ENCODE measurements at places on chromosomes 2 and 18.

DNA sequence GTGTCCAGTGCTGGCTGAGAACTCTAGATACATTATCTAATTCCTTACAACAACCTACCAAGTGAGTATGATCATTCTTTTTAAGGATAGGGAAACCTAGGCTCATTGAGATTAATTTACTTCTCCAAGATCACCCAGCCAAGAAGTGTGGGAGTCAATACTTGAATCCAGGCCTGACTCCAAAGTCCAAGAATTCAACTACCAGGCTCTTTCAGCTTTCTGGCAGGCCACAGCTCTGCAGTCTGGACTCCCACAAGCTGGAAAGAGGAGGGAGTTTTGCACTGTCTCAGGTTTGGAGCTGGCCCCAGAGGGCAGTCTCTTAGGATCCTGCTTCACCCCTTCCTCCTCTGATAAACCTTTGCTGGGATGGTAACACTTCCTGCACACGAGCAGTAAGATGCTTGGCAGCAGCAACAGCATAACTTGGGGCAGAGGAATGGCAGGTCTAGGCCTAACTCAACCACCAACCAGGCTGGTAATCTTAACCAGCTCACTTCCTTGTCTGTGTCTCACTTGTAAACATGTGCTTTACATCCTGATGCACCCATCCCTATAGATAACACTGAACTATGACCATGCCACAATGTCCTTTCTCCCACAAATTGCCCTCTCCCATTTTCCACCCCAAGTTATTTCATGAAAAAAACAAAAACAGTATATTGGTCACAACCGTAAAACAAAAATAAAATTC, 111.1 kb upstream of the ACAA2 start:
- DNase-seq, result no peak

GRCh38 chr2:199370150-199370780, 87.5 kb downstream of the SATB2 start:
- DNase-seq, result no peak

- DNase-seq, result no peak
These were observed 268.7 kb upstream of the SETBP1 start for GRCh38 chr18:44411976-44412375.

- no peak for DNase-seq
These were observed 23.7 kb upstream of the CD28 start for GRCh38 chr2:203682688-203683130.

- no peak for DNase-seq
These were observed 122.3 kb upstream of the SIX2 start for GRCh38 chr2:45131587-45131986.

DNA sequence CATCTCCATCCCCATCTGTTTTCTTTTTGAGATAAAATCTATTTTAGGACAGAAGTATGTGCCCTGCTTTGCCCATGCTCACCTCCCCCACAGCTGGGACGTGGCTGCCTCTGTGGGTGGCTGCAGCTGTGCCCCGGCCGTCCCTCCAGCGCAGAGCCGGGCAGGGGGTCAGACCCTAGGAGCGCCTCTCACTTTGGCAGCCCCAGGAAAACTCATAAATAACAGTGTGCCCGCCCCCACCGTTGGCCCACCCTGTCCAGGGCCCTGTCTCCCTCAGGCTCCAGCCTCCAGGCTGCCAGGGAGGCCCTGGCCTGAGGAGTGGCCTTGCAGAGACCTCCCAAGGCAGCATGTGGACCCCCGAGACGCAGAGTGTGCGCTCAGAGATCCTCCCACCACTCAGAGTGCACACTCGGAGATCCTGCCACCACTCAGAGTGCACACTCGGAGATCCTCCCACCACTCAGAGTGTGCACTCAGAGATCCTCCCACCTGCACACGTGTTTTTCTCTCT, 178.1 kb downstream of the TWIST2 start:
- no peak for DNase-seq

DNA sequence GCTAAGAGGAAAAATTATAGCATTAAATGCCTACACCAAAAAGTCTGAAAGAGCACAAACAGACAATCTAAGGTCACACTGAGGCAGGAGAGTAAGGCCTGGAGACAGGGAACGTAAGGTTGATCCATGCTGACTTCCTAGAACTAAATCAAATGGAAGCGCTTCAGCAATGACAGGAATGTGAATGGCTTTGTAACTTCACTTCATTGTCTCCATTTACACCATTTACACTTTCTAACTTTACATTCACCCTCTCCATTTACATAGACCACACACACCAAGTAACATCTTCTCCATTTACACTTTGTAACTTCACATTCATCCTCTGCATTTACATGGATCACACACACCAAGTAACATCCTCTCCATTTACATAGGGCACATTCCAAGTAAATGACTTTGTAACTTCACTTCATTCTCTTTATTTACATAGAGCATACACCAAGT, 103.1 kb upstream of the SPATS2L start:
- DNase-seq, result no peak

DNA sequence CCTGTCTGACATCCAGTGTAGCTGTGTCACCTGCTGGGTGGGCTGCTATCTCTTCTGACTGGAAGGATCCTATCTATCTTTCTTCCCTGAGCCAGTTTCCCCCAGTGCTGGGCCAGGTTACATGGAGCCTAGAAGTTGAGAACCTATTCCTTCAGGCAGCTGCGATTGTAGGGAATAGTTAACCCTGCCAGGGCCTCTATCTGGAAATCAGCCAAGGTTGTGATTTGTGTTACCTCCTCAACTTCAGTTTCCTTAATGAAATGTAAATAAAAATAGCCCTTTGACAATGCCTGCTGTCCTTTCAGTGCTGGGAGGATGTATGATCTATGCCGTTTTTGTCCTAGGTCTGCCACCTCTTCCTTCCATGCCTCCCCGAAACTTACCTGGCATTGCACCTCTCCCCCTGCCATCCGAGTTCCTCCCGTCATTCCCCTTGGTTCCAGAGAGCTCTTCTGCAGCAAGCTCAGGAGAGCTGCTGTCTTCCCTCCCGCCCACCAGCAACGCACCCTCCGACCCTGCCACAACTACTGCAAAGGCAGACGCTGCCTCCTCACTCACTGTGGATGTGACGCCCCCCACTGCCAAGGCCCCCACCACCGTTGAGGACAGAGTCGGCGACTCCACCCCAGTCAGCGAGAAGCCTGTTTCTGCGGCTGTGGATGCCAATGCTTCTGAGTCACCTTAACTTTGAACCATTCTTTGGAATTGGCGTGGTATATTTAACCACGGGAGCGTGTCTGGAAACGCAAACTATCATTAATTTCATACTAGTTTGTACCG, 36.6 kb downstream of the GORASP2 start:
- no peak for DNase-seq

GRCh38 chr2:186365406-186365805, 120.7 kb upstream of the ZC3H15 start:
- DNase-seq, result no peak

DNA sequence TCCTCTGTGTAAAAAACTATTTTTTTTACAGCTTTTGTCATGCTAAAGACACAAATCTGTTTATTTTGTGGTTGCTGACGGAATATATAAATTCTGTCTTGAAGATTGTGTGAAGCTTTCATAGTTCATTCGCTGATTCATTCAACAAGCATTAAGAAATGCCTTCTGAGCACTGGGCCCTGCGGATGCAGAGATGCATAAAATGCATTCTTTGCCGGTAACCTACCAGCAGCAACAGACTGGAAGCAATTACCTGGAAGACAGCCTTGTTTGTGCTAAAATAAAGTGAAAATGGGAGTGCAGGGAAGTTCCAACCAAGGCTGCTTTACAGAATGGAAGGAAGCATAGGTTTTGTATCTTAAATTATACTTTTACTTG, 119.7 kb downstream of the PMAIP1 start:
- DNase-seq, result no peak

- no peak for DNase-seq
These were observed 40.3 kb downstream of the PLA2R1 start for GRCh38 chr2:160022162-160022561.

- DNase-seq, result no peak
These were observed 156.4 kb downstream of the DSEL start for GRCh38 chr18:67359873-67360838.

DNA sequence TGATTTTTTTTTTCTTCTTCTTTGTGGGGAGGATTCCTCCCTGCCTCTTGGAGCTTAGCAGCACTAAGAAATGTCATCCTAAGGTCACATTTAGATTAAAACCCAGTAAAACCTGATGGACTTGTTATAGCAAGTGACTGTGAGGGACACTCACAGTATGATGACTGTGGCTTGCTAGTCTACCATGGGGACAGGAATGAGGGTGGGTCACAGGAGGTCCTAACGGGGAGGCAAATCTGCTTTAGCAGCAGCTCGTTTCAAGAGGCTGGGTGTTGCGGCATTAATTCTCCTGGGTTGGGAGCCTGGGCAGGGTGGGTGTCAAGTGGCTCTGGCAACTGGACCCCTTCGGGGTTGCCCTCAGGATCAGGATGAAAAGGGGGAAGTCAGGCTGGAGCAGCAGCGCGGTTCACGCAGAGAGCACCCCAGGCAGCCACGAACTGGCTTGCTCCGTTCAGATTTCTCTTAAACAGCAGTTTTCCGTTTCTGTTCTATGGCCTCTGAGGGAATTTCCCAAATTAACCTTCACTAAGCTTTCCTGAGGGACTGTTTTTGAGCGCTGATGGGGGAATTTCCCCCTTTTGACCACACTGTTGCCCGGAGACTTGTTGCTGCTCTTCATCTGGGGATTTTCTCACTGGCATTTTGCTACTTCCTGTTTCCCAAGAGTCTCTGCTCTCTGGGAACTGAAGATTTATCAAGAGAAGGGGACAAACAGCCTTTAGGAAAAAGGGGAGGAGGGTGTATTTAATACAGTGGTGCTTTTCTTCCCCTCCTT, 59.8 kb upstream of the PELI1 start:
- peak; percentile 41 for DNase-seq

GRCh38 chr2:158359846-158360245, 96.7 kb downstream of the CCDC148 start:
- DNase-seq, result no peak

DNA sequence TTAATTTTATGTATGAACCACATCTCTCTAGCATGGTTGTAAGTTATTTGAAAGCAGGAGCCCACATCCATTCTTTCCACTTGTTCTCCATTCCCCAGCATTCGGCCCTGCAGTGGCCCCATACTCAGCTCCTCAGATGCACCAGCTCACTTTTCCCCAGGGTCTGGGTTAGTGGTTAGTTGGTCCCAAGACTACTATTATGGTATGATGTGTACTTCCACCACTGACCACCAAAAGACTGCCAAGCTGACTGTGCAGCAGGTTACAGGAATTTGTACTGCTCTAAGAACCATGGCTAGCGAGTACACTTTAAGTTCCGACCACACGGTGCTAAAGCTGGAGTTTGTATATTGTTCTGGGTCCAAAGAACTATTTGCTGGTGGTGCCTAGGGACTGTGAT, 413.6 kb upstream of the TCF4 start:
- DNase-seq, result no peak

GRCh38 chr2:71897137-71897480, 250.6 kb downstream of the CYP26B1 start:
- no peak for DNase-seq

GRCh38 chr2:96930351-96931010, 55.9 kb downstream of the FAM178B start:
- no peak for DNase-seq

DNA sequence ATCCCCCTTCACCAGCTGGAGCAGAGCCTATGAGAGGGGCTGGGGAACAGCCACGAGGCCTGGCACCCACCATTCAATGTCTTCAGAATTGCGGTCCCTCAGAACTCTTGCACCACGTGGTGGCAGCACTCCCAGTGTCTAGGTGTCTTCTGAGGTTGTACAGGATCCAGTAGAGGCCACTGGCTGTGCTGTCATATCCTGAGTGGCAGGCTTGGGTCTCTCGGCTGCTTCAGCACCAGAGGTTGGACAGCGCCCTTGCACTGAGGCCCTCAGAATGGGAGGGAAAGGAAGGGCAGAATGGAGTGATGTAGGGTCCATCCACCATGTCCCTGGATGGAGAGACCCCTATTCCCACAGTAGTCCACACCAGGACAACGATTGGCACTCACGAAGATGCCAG, 112.0 kb upstream of the TEKT4 start:
- DNase-seq, result no peak

DNA sequence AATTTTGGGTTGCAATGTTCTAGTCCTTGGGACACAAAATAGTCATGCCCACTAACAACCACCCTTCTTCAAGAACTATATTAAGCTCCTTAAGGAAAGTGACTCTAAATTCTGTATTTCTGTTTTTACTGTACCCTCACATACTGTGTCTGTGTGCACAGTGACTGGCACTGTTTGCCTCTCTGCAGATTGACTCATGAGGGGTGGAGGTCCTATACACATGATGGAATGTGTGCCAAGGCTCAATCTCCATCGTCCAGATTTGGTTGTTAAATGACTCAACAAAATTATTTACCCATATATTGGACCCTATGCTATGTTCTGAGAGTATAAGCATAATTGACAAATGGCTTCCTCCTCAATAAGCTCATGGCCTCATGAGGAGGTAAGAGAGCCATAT, 126.6 kb upstream of the CWC22 start:
- no peak for DNase-seq

DNA sequence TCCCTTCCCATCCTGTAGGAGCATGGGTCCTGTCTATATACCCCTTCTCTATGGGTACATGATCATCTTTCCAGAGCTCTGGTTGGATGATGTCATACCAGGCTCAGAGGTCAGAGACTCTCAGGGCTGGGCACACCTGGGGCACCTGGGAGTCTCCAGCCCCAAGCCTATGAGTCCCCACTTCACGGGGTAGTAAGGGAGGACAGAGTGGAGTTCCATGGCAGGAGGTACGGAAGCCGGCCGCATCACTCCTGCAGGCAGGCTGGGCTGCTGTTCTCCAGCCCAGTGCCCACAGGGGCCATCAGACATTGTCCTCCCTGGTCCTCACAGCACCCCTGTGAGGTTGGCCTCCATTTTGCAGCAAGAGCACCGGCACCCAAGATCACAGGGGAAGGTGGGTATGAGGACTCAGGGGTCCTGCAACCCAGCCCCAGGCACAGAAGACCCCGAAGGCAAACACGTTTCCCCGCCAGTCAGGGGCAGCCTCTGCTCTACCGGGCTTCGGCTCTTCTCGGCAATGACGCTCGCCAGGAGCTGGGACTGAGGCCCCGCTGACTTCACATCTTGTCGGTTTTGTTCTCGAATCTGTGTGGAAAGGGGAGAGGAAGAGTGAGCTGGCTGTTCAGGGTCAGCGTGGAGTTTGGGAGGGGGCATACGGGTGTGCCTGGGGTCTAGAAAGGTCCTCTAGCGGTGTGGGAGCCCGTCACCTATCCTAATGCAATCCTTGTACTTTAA, 91.5 kb downstream of the ADD2 start:
- no peak for DNase-seq

- no peak for DNase-seq
These were observed 115.2 kb downstream of the DIS3L2 start for GRCh38 chr2:232076736-232077135.
